Frontal cortex (tissue), 4 donors: ENCODE measurements at places on chromosomes 4 and X. TPM values are rescaled to one million over a fixed set of nuclear protein-coding genes. Genes with fewer than 3 reads are reported as not detected.

FAM9B gene
- not detected for total RNA-seq

C4orf33 gene
- 6.9 TPM for total RNA-seq

PAK3 gene
- 102 TPM for total RNA-seq

POU3F4 gene
- 16.3 TPM for total RNA-seq

OPHN1 gene
- total RNA-seq: 39.1 TPM

SPATA4 gene
- total RNA-seq: 0.82 TPM

GSX2 gene
- total RNA-seq: 3.3 TPM

HTN1 gene
- total RNA-seq: not detected

ENAM gene
- under 0.01 TPM for total RNA-seq

FAM241A gene
- 6.5 TPM for total RNA-seq

GPR143 gene
- 0.82 TPM for total RNA-seq

MGAT4D gene
- not detected for total RNA-seq

DKK2 gene
- 2.9 TPM for total RNA-seq

GPR82 gene
- total RNA-seq: not detected
